AG08395 (cell line): ENCODE measurements at places on chromosomes 11 and 22.

DNA sequence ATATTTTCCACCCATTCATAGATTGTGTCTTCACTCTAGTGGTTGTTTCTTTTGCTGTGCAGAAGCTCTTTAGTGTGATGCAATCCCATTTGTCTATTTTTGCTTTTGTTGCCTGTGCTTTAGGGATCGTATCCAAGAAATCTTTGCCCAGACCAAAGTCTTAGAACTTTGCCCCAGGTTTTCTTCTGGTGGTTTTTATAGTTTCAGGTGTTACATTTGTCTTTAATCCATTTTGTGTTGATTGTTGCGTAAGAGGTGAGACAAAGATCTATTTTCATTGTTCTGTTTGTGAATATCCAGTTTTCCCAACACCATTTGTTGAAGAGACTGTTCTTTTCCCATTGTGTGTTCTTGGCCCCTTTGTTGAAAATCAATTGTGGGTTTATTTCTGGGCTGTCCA lies 6.4 kb downstream of the IL10RA start:
- DNase-seq = no peak

GRCh38 chr22:17057959-17058814 lies 26.6 kb upstream of the IL17RA start:
- DNase-seq = peak; percentile 90

- DNase-seq = peak; percentile 4
Observed at GRCh38 chr11:29227811-29228210, 789.0 kb downstream of the KCNA4 start.

DNA sequence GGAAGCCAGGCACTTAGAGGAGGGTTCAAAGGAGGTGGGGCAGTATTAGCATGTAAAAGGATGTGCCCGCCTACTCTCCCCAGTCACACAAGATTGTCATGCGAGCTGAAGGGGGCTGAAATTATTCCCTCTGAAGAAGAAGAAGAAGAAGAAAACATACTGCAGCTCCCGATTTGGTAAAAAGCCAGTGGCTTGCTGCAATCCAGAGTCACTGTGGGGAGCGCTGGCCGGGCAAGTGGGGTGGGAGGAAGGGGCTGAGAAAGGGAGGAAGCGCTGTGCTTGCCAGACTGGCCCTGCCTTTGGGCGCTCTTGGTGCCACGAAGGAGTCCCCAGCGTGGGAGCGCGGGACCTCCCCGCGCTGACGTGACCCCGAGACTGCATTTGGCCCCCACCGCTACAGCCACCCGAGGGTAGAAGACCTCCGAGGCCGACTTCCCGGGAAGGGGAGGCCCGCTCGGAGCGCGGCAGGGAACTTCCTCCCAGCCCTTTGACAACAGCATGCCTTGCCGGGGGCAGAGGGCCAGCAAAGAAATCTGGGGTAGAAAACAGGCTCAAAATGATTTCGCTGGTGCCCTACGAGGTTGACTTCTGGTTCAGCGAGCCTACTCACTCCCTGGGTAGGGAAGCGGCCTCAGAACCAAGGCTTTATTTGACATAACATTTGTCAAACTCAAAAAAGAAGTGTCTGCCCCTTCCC lies 906.3 kb downstream of the DLG2 start:
- peak; percentile 4 for DNase-seq

DNA sequence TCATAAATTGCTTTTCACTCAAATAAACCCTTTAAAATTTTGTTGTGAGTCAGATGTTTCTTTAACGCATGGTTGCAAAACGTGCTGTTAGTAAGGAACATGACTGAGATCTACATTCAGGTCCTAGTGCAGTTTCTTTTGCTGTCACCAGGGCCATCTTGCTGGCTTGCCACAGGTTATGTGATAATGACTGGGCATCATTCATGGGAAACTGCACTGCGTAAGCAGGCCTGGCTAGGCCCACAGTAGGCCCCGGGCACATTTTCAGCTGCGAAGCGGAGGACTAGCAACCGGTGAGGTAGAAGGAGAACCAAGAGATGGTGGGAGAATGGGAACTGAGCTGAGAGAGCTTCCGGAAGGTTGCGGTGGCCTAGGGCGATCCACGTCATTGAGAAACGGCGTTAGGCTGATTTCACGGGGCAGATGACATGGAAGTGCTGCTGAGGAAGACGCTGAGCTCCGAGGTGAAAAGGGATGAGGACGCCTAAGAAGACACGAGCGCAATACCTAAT lies 3.2 kb upstream of the KLHDC7B start:
- DNase-seq = no peak

DNA sequence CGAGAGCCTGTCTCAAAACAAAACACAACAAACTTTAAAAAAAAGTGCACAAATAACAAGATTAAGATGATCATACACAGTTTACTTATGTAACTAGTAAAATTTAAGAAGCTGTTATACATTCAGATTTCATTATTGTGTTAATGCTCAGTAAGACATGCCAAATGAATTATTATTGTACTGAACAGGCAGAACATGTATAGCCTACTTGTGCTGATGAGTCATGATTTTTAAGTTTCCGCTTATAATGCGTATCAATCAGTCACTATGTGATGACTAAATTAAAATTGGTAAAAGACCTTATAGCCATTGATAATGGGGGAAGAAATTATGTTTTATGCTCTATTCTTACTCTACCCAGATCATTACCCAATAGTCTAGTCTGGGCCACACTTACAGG lies 20.5 kb upstream of the EXPH5 start:
- DNase-seq = no peak

- DNase-seq = no peak
Observed at GRCh38 chr11:12285811-12286222, 91.6 kb upstream of the PARVA start.

GRCh38 chr11:70625582-70626518 lies 227.5 kb downstream of the CTTN start:
- no peak for DNase-seq

DNA sequence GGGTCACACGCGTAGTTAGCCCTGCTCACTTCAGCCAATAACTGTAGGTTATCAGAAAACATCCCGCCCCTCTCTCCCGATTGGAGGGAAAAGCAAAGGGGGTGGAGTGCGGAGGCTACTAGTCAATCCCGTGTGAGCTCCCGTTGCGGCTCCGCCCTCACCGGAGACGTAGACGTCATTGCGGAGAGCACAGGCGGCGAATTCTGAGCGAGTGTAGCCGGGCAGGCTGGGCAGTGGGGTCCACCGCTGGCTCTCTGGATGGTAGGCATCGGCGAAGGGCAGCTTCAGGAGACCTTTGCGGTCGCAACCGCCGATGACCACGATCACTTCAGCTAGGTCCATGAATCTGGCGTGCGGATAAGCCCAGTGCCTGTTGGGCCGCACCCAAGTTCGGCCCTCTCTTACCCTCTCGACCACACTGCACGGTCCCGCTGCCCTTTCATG lies 4.7 kb downstream of the KLHL35 start:
- DNase-seq = peak; percentile 91

DNA sequence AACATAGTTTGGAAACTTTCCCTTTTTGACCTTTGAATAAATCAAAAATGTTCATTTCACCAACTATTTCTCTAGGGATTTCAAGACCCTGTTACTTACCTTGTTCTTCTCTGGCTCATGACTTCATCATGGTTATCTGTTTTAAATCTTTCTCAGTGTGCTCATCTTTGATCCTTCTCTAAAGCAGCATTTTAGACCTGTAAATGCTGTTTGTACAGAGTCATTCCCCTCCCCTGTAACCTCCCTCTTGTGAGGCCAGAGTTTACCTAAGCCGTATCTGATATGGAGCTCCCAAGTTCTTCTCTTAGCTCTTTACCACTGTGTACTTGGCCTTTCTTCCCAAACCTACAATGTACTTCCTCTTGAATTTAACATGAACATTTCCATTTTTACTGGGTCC lies 56.0 kb downstream of the ACER3 start:
- DNase-seq = no peak

GRCh38 chr11:110774138-110775014 lies 62.1 kb upstream of the ARHGAP20 start:
- DNase-seq = no peak

GRCh38 chr11:125448136-125448535 lies 47.9 kb downstream of the FEZ1 start:
- DNase-seq = peak; percentile 81

DNA sequence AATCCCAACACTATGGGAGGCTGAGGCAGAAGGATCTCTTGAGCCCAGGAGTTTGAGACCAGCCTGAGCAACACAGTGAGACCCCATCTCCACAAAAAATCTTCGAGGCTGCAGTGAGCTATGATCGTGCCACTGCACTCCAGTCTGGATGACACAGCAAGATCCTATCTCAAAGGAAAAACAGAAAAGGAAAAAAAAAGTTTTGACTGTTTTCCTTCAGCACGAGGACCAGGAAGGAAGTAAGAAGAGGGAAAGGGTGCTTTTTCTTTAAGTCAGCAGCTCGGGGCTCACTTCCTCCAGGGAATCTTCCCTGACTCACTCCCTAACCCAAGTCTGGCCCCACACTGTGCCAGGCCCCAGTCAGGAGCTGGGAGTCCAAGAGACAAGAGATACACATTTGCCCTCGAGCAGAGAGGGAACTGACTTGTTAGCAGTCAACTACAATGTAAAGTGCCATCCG lies 14.2 kb downstream of the ARRB1 start:
- DNase-seq = peak; percentile 38

GRCh38 chr22:26053737-26054316 lies 115.4 kb upstream of the SEZ6L start:
- DNase-seq = no peak

GRCh38 chr11:84642500-84642899 lies 984.6 kb downstream of the DLG2 start:
- no peak for DNase-seq

DNA sequence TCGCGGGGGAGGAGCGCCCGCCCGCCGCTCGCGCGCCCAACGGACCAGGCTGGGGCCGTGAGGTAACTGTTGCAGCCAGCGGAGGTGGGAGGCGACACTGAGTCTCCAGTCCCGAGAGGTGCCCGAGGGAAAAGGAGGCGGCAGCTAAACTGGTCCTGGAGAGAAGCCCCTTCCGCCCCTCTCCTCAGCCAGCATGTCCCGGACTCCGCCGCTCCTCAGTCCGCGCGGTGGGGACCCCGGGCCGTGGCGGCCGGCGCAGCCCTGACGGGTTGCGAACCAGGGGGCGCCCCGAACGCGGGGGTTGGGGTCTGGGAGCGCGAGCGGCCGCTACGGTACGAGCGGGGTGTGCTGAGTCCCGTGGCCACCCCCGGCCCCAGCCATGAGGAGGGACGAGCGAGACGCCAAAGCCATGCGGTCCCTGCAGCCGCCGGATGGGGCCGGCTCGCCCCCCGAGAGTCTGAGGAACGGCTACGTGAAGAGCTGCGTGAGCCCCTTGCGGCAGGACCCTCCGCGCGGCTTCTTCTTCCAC lies at the start of gene PDE3B:
TSS of gene PDE3B (plus strand) at position 108 of the 529 bp plus-strand sequence. CDS start at position 380, 272 bp downstream.
- DNase-seq = peak; percentile 38

DNA sequence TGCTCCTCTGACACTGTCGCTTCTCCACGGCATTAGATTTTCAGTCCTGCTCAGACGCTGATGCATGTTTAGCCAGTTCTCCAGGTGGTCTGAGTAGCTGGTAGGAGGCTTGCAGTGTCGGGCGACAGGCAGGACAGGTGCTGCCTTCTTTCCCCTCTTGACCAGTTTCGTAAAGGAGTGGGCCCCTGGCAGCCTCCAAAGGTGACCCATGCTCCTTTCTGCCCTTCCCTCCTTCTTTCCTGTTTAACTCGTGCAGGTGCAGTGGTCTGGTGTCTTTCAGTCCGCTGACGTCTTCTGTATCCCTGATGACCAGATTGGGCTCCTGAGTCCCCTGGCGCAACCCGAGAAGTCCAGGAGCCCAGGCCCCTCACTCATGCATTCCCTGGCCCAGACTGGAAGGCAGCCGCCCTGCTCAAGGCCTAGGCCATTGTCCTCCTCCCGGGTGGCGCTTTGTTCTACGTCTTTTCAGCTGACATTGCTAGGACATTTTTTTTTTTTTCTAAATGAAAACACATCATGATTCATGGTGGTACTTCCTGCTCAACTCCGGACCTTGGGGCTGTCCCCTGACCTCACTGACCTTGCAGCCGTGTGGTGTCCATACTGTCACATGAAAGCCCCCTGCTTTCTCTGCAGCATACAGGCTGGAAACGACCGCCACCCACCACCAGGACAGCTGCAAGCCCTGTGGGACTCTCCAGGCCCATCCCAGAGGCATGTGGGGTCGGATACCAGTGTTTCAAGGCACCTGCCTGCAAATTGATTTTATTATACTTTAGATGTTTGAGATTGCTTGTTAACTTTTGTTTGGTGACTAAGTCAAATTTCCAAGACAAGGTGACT lies 25.5 kb upstream of the TXNRD2 start:
- DNase-seq = no peak
